ENCODE measurements at places on chromosomes 5 and 9.

DNA sequence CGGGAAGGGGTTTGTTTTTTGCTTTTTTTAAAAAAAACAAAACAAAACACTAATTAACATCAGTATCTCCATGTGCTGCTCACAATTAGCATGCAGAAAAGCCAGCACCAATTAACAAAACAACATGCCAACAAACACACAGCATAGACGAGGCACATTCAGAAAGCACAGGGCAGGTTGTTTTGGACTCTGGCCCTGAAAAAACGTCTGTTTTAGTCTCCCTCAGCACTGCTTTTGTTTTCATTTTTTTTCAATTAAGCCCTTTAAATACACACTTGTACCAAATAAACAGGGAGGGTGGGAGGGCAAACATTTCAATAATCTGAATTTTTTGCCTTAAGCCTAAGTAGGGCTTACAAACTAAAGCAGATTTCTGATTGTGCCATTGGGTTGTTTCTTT, 309.6 kb downstream of the DTWD2 start:
- no peak for DNase-seq

- DNase-seq, result no peak
Measured at GRCh38 chr5:59656351-59657254, 236.9 kb downstream of the PDE4D start.

DNA sequence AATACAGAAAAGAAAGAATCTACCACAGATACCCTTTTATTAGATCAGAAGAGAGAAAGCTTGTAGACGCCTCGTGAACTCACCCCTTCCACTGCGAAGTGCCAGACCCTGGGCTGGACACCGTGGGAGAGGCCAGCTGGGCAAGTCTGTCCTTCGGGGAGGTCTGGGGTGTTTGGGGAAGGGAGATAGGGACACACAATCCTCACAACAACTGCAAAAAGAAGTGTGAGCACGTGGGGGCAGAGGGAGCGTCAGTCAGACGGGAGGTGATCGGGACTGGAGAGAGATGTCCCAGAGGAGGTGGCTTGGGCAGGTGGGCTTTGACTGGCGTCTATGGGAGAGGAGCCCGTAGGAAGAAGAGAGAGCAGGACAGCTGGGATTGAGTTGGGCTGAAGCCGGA, 27.3 kb upstream of the GRHPR start:
- no peak for DNase-seq

- DNase-seq, result no peak
Measured at GRCh38 chr5:64312491-64312890, 146.8 kb downstream of the RNF180 start.

- no peak for DNase-seq
Measured at GRCh38 chr9:92550765-92551164, 15.0 kb upstream of the ECM2 start.

GRCh38 chr5:10632110-10632761, 68.4 kb downstream of the ANKRD33B start:
- DNase-seq, result no peak

Measured in nucleus accumbens (tissue), 56 donors.